HFFc6 (cell line): ENCODE measurements at places on chromosomes 13 and 19.

DNA sequence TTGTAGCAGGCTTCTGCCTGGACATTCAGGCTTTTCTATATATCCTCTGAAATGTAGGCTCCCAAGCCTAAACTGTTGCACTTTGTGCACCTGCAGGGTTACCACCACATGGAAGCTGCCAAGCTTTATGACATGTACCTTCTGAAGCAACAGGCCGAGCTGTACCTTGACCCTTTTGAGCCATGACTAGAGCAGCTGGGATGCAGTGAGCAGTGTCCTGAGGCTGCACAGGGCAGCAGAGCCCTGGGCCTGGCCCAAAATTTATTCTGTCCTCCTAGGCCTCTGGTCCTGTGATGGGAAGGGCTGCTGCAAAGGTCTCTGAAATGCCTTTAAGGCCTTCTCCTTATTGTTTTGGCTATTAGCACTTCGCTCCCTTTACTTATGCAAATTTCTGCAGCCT lies 23.5 kb upstream of the CD177 start:
- H3K4me3 ChIP-seq, result no peak overlapping the region
- DNase-seq, result no peak
- H3K4me1 ChIP-seq, result no peaks in the 10 kb centered on the region

DNA sequence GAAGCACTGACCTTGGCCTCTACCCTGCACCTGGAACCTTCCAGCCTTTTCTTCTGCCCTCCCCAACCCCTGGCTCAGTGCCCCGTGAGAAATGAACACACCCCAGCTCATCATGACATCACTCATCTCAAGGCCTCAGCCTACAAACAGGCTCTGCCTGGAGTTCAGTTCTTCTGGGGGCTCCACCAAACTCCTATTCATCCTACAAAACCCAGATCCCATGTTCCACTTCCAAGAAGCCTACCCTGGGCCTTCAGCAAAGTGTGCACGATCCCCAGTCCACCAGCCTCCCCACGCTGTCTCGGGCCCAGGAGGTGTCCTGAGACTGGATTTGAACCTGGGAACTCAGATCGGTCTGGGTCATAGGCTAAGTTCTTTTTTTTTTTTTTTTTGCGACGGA lies 9.0 kb upstream of the SHC2 start:
- peaks cover 3% of the 10 kb centered on the region for H3K27me3 ChIP-seq
- H3K36me3 ChIP-seq, result no peaks in the 10 kb centered on the region
- H3K4me1 ChIP-seq, result peaks cover 6% of the 10 kb centered on the region
- H3K4me3 ChIP-seq, result no peak overlapping the region

DNA sequence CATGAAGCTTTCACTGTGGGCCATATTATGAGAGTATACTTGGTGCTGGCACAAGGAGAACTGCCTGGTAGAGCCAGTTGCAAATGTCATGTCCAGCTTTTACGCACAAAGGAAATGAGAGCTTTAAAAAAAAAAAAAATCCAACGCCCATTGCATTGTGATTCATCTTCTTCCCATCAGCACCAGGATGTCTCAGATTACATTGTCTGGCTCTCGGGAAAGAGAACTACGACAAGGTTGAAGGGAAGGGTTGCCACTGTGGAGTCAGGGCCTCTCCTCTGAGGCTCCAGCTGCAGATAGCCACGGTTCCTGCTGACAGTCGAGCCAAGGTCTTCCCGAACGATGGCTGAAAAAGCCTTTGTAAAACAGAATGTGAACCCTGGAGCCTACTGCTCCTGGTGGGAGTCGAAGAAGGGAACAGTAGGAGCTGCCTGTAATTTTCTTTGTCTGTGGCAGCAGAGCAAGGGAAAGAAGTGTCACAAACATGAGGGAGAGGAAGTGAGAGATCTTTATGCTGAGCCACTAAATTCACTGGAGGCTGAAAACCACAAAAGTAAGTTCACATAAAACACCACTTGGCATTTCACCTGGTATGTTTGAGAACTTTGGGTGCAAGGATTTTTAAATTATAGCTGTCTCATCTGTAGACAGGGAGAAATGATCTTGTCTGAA lies 704.7 kb downstream of the DIAPH3 start:
- H3K4me3 ChIP-seq, result peak overlapping the region; percentile 82
- H3K36me3 ChIP-seq, result no peaks in the 10 kb centered on the region; the same call in 1 of the 2 replicates
- H3K27ac ChIP-seq, result peak overlapping the region; percentile 97
- H3K4me1 ChIP-seq, result peaks cover 31% of the 10 kb centered on the region

- H3K27me3 ChIP-seq, result no peaks in the 10 kb centered on the region
- no peak overlapping the region for H3K4me3 ChIP-seq
- no peaks in the 10 kb centered on the region for H3K4me1 ChIP-seq
- no peaks in the 10 kb centered on the region for H3K36me3 ChIP-seq
- no peak overlapping the region for H3K27ac ChIP-seq
Observed at GRCh38 chr13:54607421-54607820, 1578.8 kb downstream of the OLFM4 start.

DNA sequence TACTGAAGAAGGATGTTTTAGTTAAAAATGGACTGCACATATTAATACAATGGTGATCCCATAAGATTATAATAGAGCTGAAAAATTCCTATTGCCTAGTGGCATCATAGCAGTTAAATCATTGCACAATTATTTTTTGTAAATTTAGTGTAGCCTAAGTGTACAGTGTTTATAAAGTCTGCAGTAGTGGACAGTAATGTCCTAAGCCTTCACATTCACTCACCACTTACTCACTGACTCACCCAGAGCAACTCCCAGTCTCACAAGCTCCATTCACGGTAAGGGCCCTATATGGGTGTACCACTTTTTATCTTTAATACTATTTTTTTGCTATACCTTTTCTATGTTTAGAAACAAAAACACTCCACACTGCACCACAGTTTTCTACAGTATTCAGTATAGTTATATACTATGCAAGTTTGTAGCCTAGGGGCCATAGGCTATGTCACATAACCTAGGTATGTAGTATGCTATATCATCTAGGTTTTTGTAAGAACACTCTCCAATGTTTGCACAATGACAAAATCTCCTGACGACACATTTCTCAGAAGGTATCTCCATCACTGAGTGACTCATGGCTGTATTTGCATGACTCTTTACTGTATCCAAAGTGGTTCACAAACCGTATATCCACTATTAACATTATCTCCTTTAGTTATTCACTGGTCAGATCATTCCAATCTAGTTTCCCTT lies 536.0 kb downstream of the KLF12 start:
- H3K27me3 ChIP-seq, result no peaks in the 10 kb centered on the region
- peak; percentile 73 for DNase-seq
- no peaks in the 10 kb centered on the region for H3K36me3 ChIP-seq
- peak overlapping the region; percentile 81 for H3K27ac ChIP-seq
- peak overlapping the region; percentile 56 for H3K4me3 ChIP-seq
